ENCODE measurements at places on chromosomes 7 and 10.

- no peak for ATAC-seq
These were observed 28.5 kb downstream of the GET4 start for GRCh38 chr7:904847-905246.

DNA sequence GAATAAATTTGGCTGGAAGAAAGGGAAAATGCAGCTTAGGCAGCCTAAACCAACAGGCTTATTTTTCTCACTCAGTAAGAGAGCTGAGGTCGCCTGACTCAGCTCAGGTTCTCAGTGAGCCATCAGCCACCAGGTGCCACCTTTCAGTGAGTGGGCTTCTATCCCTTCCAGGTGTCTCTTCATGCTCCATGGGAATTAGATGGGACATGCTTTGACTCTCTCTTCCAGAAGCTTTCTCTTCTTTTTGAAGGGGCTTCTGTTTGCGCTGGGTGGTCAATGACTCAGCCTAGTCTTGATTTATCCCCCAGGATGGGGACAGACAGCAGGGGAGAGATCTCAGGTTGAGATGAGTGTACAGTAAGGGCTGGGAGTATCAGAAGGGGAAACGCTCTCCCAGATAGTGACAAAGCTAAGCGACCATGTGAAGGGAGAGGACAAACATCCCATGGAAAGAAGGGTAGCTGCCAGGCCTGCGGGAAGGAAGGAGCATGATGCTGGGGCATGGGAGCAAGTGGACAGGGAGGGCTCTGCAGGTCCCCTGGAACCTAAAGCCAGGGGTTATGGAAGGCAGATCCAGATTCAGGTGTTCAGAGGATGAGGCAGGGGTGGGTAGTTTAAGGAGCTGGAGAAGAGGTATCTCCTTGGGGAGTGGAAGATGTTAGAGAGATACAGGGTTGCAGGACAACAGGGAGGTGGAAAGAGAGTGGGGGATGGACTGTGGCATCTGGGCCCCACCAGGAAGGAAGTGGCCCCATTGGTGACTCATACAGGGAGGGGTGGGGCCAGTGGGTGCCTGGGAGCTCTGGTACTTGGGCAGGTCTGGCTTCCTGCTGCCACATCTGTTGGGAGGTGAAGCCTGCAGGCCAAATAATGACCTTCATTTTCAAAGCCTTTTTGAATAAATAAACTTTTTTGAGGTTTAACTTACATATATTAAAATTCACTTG lies 32.5 kb downstream of the OGDH start:
- peak; percentile 97 for ATAC-seq

- no peak for ATAC-seq
These were observed 19.9 kb upstream of the CRHR2 start for GRCh38 chr7:30702200-30702599.

GRCh38 chr7:151395036-151395367 lies 14.8 kb downstream of the WDR86 start:
- no peak for ATAC-seq

DNA sequence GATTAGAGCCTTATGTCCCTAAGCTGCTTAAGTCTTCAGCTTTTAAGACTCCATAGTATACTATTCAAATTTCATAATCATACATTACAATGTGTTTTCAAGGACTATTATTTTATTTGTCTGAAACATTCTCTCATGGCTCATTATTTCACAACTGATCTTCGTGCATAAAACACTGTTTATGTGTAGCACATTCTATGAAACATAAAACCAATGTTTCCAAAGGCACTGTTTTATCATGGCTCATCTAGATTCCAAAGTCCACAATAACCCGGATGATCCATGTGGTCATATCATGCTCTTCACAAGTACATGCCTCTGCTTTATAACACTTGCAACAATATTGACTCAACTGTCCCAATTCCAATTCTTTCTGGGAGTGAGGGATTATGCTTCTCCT lies 806.1 kb downstream of the TNS3 start:
- no peak for ATAC-seq

- no peak for ATAC-seq
These were observed 125.7 kb upstream of the ZNF438 start for GRCh38 chr10:31157123-31158010.
